AG04449 (cell line): ENCODE measurements at places on chromosomes 16 and 17.
A peak's percentile ranks its signal among the peaks of the same experiment; 100 is the strongest.

DNA sequence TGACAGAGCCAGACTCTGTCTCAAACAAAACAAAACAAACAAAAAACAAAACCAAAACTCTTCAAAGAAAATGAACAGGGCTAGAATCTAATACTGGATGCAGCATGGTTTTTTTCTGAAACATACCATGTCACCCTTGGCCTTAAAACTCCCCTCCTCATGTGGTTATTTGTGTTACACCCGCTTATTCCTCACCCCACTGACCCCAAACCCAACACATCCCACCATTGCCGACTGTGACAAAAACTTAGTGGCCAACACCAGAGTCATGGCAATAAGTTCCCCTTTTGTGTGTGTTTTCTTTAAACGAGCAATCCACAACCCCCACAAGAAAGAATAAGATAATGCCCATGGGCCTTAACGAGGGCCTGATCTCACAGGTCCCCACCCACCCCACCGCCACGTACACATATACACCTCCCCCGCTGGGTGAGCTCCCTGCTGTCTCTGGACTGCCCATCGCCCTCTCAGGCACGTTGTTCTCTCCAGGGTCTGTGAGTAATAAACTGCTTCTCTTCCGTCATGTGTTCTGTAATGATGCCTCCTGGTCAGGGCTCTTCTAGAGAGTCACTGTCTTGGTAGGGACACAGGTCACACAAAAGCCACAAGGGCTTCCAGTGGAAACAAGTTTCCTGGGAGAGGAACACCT is 16.8 kb upstream of the ENGASE start:
- DNase-seq: no peak

DNA sequence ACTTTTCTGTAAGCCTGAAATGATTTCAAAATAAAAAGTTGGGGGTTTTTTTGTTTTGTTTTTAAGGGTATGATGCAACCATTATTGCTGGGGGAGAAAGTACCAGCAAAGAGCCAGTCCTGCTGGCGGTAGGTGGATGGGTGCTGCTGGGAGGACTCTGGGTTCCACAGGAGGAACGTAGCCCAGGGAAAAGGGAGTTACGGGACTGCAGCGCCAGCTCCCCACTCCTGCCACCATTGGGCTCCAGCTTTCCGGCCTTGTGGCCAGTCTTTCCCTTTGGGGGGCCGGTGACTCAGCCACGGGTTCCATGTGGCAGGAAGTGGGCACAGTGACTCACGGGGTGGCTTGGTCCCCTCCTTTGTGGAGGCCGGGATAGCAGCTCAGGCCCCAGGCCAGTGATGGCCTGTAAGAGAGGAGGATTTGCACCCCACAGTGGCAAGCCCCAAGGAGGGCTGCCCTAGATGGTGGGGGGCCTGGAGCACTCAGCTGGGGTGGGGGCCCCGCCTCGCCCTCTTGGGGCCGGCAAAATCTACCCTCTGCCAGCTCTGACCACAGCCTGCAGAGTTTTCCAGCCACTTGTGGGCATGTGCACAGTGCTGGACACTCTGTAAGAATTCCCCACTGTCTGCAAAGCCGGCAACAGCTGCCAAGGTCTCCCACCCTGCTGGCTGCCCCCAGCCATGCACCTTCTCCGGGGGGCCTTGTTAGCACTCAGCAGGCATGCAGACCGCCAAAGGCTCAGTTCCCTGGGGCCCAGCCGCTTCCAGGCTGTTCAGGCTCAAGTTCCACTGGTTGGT is 30.4 kb downstream of the SOCS3 start:
- DNase-seq: no peak

DNA sequence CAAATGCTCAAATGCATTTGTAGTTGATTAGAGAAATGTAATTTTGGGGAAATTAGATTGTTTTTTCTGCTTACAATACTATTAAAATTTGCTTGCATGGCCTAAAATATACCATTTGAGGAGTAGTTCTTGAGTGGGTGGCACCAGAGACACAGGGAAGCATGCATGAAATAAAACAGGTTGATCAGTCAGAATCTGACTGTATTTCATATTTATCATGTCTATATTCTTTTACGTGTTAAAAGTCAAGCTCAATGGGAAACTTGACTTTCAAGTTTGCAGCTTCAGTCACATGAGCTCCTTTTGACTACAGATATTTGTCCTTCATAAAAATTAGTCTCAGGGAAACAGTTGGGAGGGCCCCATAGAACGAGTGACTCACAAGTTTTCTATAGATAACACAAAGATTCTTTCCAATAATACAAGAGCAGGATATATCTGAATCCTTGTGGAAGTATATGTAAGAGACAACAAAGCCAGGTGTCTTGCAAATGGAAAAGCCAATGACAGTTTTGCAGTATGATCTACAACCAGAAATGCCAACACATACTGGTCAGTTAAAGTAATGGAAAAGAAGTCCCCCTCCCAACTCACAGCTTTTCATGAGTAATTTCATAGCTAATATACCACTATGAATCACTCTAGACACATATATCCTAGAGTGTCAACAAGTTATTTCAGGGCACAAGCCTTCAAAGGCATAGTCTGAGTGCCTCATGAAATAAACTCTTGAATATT is 42.2 kb upstream of the CORO6 start:
- DNase-seq: peak; percentile 16

GRCh38 chr16:71895679-71896365 is 491 bp downstream of the IST1 start:
- no peak for DNase-seq

DNA sequence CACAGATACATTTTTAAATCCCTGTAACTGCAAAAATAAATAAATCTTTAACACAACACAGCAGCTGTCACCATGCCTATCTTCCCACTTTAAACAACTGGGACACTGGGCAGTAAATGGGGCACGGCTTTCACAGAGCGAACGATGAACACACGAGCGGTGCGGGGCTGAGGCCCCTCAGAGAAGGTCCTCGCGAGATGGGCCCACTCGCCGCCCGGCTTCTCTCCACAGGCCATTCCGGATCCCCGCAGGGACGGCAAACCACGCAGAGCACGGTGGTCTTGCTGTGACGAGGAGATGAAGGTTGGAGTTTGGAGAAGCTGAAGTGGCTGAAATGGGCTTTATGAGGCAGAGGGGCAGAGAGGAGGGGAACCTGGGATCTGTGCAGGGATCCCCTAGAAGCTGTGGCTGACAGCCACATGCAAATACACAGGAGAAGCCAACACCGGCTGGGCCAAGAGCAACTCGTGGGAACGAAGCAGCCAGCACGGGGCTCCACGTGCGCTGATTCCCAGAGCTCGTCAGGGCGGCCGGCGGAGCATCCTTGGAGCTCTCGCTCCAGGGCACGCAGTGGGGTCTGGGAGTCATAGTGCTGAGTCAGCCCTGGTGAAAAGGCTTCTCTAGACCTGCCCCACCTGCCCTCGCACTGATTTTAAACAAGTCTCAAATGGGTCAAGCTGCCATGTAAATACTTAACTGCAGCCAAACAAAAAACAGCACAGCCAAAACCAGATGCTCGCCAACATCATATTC is 31.7 kb downstream of the CCDC57 start:
- no peak for DNase-seq

DNA sequence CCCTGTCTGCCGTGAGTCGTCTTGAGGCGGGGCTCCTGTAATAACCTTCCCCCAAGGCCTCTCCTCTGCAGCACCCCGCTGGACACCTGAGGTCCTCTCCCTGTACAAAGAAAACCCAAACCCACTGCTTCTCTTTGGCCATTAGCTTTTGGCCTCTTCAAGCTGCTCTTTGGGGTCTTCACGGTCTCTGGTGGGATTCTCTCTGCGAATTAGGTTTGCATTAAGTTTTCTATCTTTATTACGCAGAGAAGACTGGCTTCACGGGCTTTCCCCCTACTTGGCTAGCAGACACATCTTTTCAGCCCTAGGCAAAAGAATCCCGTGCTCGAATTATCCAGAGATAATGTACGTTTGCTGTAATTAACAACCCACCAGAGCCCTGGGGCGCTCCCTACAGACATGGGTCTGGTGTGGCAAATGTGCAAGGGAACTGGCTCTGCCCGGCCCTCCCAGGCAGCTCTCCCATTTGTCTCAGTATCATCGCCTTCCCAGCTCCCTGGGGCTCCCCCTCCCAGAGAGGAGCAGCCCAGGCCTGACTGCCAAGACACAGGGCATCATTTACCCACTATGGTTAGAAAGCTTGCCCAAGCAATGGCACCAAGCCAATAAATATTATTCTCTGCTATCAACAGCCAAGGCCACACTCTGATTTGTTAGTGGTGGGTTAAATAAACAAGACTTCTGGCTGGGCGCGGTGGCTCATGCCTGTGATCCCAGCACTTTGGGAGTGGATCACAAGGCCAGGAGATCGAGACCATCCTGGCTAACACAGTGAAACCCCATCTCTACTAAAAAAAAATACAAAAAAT is 24.7 kb upstream of the KLHDC4 start:
- no peak for DNase-seq

GRCh38 chr16:70577256-70577698 is 53.7 kb downstream of the SF3B3 start:
- no peak for DNase-seq

- no peak for DNase-seq
Measured at GRCh38 chr17:78803186-78803845, 21.2 kb upstream of the CYTH1 start.

DNA sequence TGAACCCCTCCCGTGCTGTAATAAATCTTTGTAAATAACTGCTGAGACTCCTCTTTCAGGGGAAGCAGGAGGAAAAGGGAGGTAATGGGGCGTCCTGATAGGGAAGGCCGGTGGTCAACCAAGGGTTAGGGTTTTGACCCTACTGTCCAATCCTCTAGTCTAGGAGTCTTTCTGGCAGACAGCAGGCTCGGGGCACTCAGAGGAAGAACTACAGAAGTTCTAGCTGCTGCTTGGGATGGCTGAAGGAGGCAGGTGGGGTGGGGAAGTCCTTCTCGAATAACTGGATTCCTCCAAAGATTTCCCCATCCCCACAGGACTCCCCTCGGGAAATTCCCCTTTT is 387 bp upstream of the STARD3 start:
- no peak for DNase-seq

GRCh38 chr17:82276938-82277337 is 3.4 kb upstream of the CSNK1D start:
- no peak for DNase-seq

GRCh38 chr16:89667633-89668032 is 10.0 kb downstream of the SPATA33 start:
- DNase-seq: no peak

DNA sequence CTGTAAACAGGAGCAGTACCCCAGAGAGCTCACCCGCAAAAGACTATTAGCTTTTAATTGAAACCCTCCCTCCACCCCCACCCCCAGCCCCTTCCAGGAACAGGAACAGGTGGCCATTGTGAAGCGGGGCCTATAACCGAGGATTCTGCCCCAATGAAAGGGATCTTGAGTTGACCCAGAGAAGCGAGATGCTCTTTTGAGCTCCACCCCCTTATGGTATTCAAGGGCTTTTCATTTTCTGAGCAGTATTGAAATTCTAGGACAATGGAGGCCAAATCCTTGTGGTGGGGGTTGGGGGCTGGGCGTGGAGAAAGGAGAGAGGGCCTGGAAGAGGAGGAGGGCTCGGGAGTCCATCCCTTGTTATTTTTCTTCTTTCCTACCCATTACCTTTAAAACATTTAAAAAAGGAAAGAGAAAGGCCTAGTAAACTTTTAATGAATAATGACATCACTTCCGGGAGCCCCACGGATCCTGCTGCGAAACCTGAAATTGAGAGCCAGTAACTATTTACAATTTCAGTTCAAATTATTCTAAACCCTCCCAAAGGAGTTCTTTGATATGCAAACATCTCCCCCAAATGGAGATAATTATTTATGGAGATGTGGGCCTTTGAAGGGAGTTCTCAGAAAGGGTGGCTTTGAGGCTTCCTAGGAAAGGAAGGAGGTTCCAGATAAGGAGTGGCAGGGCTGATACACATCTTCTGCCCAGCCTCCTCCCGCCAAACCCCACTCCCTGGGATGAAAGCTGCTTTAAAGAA is 30.5 kb downstream of the HS3ST3B1 start:
- no peak for DNase-seq

DNA sequence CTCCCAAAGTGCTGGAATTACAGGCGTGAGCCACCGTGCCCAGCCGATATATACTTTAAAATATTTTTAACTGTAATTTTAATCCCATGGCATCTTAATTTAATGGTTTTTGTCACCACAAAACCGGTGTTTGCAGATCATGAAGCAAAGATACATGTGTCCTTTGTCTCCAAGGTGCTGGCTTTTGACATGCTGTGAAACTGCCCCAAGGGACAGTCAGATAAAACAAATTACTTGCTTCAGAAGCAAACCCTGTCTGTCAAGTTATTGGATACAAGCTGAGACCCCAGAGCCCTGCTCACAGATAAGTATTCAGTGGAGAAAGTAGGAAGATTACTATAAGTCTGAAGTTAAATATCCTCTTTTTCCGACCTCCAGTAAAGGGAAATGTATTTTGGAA is 39.8 kb downstream of the ARL4D start:
- no peak for DNase-seq

GRCh38 chr16:10754941-10755340 is 11.3 kb downstream of the NUBP1 start:
- no peak for DNase-seq

- DNase-seq: no peak
Measured at GRCh38 chr17:80836971-80837481, 154.6 kb upstream of the CHMP6 start.

GRCh38 chr17:80732268-80732667 is 187.6 kb downstream of the RPTOR start:
- DNase-seq: peak; percentile 47

- no peak for DNase-seq
Measured at GRCh38 chr16:81639931-81640680, 139.0 kb upstream of the PLCG2 start.

- no peak for DNase-seq
Measured at GRCh38 chr17:28828294-28829040, 14.1 kb downstream of the FAM222B start.

DNA sequence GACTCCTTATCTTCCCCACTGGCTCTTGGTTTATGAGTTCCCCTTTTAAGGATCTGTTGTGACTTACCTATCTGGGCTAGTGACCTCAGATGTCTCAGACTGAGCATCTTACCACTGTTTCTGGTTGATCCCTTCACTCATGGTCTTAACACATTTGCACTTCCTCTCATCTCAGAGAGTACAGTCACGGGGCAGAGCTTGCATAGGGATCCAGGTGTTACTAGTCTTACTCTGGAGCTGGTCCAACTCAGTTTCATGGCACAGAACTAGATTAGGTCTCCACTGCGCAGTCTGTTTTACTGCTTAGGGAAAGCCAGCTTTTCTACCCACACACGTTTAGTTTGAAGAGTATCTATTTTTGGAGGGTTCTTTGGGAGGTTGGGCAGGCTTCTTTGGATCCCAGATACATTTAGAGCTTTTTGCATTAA is 10.2 kb downstream of the GABARAPL2 start:
- DNase-seq: no peak

DNA sequence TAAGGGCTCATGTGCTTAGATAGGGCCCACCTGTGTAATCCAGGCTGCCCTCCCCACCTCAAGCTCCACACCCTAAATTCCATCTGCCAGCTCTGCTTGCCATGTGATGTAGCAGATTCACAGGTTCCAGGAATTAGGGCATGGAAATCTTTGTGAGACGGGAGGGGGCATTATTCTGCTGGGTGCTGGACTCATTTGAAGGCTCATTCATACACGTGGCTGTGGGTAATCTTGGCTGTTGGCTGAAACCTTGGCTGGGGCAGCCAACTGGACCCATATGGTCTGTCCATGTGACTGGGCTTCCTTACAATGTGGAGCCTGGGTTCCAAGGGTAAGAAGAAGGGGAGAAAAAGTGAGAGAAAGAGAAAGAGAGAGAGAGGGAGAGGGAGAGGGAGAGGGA is 115.1 kb downstream of the CYLD start:
- DNase-seq: no peak
